Motor neuron (in vitro differentiated cells): ENCODE measurements at places on chromosomes 16 and 17. TPM values are rescaled to one million over a fixed set of nuclear protein-coding genes. Genes with fewer than 3 reads are reported as not detected.

The SEPTIN12 gene
- total RNA-seq: not detected in 2 replicates

The SEZ6L2 gene
- 74.8 and 78.0 TPM in 2 replicates for total RNA-seq

The KRT25 gene
- not detected in 2 replicates for total RNA-seq

The TNP2 gene
- total RNA-seq: 0.56 TPM in 1 of 2 replicates, not detected in the other

The CRHR1 gene
- total RNA-seq: 0.85 TPM in 1 of 2 replicates, not detected in the other

The NPIPB6 gene
- 0.59 TPM in 1 of 2 replicates, not detected in the other for total RNA-seq

The QPRT gene
- total RNA-seq: 52.5 and 133 TPM in 2 replicates

The MMP25 gene
- 1.5 and 2.0 TPM in 2 replicates for total RNA-seq

The GRAP gene
- 1.0 and 1.5 TPM in 2 replicates for total RNA-seq

The CHST6 gene
- total RNA-seq: 0.13 and 0.85 TPM in 2 replicates

The OGFOD3 gene
- 20.7 and 21.1 TPM in 2 replicates for total RNA-seq

The CDRT15L2 gene
- total RNA-seq: not detected in 2 replicates

The TPPP3 gene
- total RNA-seq: 3.1 and 4.0 TPM in 2 replicates

The KRT17 gene
- total RNA-seq: 10.1 and 11.7 TPM in 2 replicates

The NPIPB8 gene
- total RNA-seq: not detected in 2 replicates

The CPNE7 gene
- 2.2 and 2.3 TPM in 2 replicates for total RNA-seq

The TEPSIN gene
- total RNA-seq: 11.7 and 15.4 TPM in 2 replicates

The PITPNM3 gene
- total RNA-seq: 2.7 TPM in 2 replicates
